ENCODE measurements at places on chromosomes 4 and X. TPM values are rescaled to one million over a fixed set of nuclear protein-coding genes. Genes with fewer than 3 reads are reported as not detected.
A peak's percentile ranks its signal among the peaks of the same experiment; 100 is the strongest.

The NALF2 gene
- 0.60 TPM for total RNA-seq

The CTAG2 gene
- not detected for total RNA-seq

The MCF2 gene
- total RNA-seq, result not detected

The NPY1R gene
- total RNA-seq, result 0.16 TPM

The GUF1 gene
- 18.5 TPM for total RNA-seq

The TRIM75 gene
- total RNA-seq, result not detected

The PNMA6F gene
- not detected for total RNA-seq

The VSIG4 gene
- total RNA-seq, result 2.9 TPM

The NHSL2 gene
- total RNA-seq, result 1.2 TPM

The PGAM4 gene
- 0.44 TPM for total RNA-seq

The SHOX gene
- not detected for total RNA-seq

The ZFP42 gene
- total RNA-seq, result not detected

The DCAF12L1 gene
- not detected for total RNA-seq

GRCh38 chrX:16376056-16376455, 208.8 kb downstream of the MAGEB17 start:
- ATAC-seq, result no peak

- ATAC-seq, result no peak
Measured at GRCh38 chrX:46173159-46173558, 372.1 kb downstream of the ZNF674 start.

GRCh38 chr4:6804082-6804752, 21.7 kb downstream of the KIAA0232 start:
- no peak for ATAC-seq

GRCh38 chr4:6953751-6954380, 44.2 kb downstream of the TBC1D14 start:
- peak; percentile 87 for ATAC-seq

DNA sequence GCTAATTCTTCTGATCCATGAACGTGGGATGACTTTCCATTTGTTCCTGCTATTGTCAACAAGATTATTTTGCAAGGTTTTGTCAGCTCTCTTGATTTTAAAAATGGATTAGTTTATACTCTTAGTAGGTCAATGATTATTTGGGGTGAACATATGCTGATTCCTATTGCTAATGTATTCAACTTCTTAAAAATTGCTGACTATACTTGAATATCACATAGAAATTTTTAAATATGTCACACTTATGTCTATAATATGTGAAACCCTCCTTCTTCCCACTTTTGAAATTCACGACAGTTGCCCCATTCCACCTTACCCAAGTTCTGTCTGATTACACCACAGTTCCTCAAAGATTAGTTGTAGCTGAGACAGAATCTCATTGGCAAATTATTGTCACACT, 465.7 kb upstream of the TENM3 start:
- no peak for ATAC-seq

DNA sequence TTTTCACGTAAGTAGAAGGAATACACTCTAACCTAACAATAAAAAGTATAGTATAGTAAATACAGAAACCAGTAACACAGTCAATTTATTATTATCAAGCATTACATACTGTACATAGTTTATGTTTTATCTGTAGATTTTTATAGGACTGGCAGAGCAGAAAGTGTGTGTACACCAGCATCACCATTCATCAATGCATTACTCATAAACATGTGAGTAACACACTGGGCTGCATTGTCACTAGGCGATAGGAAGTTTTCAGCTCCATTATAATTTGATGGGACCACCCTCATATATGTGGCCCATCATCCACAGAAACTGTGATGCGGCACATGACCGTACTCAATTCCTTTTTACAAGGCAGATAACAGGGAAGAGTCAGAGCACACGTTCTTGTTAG, 137.8 kb upstream of the RBPJ start:
- ATAC-seq, result no peak

DNA sequence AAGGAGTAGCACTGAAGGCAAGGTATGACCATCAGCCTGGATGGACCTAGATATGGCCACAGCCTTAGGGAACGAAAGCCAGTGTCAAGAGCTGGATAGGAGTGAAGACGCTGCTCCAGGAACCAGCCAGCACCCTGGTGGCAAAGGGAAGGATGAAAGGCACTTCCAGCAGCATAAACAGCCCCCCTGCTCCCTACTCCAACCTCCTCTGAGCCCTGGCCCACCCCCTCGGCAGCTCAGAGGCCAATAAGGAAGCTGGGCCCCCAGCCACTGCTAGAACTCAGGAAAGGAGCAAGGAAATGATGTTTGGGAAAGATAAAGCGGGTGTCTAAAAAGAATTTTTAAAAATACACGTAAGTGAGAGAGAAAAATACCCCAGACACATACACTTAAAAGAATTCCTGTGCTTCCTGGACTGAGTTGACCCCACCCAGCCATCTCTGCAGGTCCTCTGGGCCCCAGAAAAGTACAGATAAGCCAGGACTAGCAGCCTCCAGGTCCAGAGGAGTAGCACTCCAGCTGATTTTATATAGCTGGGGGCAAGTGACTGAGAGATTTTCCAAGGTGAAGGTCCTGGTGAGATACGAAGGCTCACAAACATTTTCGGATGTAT, 170.4 kb downstream of the SHROOM4 start:
- no peak for ATAC-seq

GRCh38 chrX:118189000-118189399, 72.4 kb upstream of the KLHL13 start:
- ATAC-seq, result no peak

- ATAC-seq, result peak; percentile 65
Measured at GRCh38 chr4:73725985-73726384, 14.4 kb upstream of the CXCL8 start.

DNA sequence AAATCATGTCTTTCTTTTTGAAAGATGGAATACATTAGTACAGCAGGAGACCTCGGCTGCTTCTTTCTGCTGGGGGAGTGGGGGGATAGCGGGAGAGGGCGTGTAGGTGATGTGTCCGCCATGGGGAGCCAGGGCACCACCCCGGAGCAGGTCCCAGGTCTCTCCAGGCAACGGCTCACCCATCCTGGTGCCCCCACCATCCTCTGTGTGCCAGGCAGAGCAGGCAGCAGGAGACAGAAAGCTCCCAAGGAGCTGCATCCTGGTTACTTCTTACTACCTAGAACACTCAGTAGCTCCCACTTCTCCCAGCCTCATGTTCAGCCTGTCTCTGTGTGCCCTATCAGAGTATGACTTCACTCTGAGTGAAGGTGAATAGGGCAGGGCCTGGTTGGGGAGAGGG, 23.6 kb downstream of the TNIP2 start:
- ATAC-seq, result no peak

DNA sequence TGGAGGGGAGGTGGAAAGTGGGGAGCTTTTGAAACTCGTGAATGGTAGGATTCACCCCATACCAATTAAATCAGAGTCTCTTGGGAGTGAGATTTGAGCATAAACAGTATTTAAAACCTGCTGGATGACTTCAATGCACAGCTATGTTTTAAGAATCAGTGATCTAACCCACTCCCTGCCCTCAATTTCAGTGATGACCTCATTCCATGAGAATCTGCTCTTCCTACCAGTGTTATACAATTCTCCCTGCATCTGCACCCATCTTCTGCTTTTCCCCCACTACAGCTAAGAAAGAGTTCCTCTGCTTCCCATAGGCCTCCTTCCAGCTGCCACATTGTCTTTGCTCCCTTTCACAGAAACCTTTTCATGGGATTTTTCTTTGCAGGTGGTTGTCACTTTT, 18.3 kb upstream of the H2AZ1 start:
- no peak for ATAC-seq

GRCh38 chr4:173573725-173574124, 43.7 kb upstream of the HAND2 start:
- no peak for ATAC-seq

- no peak for ATAC-seq
Measured at GRCh38 chr4:143643399-143643798, 57.1 kb downstream of the FREM3 start.

- no peak for ATAC-seq
Measured at GRCh38 chr4:130238121-130238520, 1142.2 kb downstream of the C4orf33 start.

- ATAC-seq, result no peak
Measured at GRCh38 chr4:130028552-130028951, 932.6 kb downstream of the C4orf33 start.

GRCh38 chrX:74890676-74891430, 34.4 kb downstream of the NEXMIF start:
- no peak for ATAC-seq

DNA sequence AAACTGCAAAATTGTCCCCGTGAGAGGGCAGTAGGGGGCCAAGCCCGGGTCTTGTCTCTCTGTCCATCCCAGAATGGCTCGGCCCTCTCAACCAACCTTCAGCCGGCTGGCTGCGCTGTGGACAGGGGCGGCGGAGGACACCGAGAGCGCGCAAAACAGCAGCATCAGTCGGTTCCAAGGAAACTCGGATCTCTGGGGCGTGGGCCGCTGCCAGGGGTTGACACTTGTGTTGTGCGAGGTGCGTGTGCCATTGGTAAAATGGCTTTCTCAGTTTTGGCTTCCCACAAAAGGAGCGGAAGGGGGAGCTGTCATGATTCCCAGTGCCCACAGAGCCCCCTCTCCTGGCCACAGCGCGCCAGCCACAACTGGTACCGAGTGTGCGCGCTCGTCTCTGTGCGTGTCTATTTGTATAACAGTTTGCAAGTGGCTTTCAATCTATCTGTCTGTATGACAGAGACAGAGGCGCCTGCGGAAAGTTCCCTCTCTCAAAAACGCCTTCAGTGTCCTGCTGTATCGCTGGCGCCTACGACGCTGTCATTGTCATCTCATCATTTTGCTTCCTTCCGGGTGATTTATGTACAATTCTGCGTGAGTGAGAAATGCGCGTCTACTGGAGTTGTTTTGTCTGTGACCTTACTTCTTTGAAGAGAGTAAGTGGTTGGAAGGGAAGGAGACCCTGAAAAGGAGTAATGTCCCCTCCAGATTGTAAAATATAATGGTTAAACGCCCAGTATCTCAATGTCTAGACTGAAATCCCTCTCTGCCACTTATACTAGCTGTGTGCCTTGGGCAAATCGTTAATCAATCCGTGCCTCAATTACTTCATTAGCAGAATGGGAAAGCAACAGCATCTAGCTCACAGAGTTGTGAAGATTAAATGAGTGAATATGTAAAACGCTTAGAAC, 1.8 kb downstream of the DKK2 start:
- no peak for ATAC-seq

DNA sequence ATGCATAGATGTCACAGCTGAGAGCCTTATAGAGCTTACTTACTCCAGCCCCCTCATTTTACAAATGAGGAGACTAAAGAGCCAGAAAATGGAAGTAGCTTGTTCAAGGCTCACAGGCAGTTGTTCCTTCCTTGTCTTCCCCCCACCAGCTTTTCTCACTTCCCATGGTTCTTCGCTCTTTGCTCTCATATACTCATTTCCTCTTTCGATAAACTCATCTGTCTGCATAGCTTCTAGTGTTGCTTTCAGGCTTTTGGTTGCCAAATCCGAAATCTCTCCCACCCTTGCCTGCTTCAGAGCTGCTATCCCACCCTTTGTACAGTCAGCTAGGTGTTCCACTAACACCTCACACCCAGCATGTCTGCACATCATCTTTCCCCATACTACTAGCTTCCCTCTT, 25.0 kb upstream of the GJB1 start:
- ATAC-seq, result no peak

DNA sequence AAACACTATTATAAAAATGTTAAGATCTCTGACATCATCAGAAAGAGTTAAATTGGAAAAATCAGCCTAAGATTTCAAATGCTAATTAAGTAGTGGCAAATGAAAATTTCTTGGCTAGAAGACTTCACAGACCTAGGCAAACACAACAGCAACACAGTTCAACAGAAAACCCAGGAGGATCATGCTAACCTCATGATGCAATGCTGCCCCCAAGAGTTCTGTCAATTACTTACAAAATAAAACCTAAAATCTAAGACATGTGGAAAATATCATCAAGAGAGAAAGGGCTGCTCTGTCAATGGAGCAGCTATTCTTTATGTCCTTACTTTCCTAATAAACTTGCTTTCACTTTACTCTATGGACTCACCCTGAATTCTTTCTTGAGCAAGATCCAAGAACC, 21.0 kb downstream of the S100G start:
- ATAC-seq, result no peak

DNA sequence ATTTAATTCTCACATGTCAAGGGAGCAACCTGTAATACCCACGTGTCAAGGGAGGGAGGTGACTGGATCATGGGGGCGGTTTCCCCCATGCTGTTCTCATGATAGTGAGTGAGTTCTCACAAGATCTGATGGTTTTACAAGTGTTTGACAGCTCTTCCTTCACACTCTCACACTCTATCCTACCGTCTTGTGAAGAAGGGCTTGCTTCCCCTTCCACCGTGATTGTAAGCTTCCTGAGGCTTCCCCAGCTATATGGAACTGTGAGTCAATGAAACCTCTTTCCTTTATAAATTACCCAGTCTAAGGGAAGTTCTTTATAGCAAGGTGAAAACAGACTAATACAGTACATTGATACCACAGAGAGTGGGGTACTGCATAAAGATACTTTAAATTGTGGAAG, 17.7 kb downstream of the USP27X start:
- no peak for ATAC-seq

DNA sequence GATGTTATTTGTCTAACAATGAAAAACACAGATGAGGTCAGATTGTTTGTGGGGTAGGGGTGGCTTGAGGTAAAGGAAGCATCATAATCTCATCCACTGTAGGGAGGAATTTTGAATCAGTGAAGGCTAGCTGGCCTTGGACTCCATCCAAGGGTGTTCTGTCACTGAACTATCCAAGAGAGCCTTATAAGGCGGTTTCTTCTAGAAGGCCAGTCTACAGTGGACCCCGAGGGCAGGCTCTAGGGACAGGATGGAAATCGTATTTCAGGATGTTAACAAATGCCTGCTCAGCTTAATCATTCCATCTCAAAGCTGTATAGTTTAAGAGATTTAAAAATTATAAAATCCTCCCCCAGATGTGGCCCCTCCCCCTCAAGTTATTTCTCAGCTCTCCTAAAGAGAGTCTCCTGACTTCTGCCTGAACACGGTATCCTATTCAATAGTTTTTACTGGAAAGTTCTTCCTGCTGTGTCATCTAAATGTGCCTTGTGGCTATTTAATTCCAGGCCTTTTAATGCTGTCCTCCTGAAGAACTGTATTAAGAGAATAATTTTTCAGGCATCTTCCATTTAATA, 8.0 kb downstream of the IGFBP7 start:
- peak; percentile 47 for ATAC-seq

GRCh38 chr4:162349395-162349794, 185.6 kb upstream of the FSTL5 start:
- ATAC-seq, result no peak

Measured in esophagus mucosa (tissue), 1 donor.